8988T (cell line): ENCODE measurements at places on chromosomes 3 and 15.

DNA sequence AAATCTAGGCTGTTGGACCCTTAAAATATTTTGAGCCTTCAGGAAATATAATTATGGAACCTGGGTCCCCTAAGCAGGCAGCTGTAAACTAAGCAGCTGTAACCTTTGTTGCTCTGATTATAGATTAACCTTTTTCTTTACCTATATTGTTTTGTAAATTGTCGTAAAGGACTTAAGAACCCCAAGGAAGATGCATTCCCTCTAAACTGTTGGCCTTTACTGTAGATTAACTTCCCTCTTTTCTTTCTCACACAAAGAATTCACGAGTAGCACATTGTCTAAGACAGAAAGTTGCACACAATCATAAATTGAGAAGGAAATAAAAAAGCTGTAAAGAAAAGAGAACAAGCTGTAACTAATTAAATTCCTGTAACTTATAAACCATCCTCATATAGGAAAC is 877.3 kb downstream of the ROBO2 start:
- no peak for DNase-seq

DNA sequence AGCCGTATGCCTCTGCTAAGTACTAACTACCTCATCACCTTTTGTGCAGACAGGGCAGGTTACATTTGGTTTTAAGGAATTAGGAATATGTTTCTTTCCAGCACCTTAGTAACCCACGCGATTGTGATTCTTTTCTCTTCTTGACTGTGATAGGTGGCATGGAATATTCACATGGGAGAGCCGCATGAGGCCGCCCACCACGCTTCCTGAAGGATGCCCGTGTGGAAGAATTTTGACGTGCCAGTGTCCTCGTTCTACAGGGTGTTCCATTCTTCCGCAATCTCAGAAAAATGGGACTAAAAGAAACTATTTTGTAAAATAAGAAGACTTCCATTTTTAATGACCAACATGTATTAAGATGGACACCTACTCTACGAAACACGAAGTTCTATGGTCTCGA is 16.3 kb downstream of the B3GNT5 start:
- DNase-seq = no peak

GRCh38 chr3:129530251-129530791 is 1.9 kb downstream of the RHO start:
- no peak for DNase-seq

- no peak for DNase-seq
Measured at GRCh38 chr3:23888617-23889228, 28.1 kb downstream of the NKIRAS1 start.

DNA sequence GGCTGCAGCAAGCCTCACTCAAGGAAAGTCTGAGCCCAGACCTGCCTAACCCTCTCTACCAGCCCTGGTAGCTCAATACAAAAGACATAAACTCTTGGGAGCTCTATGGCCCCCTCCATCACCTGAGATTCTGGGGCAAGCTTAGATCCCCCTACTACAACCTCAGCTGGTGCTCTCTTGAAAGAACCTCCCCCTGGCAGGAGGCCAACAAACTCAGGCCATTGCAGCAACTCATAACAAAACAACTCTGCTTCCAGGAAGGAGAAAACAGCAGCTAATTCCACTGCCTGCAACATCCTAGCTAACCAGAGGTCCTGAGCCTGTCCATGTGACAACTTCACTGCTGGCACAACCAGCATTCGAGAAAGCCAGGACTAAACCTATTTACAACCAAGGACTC is 169.2 kb downstream of the ROBO1 start:
- no peak for DNase-seq

- DNase-seq = no peak
Measured at GRCh38 chr3:47013231-47013630, 33.8 kb downstream of the NBEAL2 start.

- DNase-seq = no peak
Measured at GRCh38 chr3:58899953-58900298, 149.9 kb downstream of the CFAP20DC start.

DNA sequence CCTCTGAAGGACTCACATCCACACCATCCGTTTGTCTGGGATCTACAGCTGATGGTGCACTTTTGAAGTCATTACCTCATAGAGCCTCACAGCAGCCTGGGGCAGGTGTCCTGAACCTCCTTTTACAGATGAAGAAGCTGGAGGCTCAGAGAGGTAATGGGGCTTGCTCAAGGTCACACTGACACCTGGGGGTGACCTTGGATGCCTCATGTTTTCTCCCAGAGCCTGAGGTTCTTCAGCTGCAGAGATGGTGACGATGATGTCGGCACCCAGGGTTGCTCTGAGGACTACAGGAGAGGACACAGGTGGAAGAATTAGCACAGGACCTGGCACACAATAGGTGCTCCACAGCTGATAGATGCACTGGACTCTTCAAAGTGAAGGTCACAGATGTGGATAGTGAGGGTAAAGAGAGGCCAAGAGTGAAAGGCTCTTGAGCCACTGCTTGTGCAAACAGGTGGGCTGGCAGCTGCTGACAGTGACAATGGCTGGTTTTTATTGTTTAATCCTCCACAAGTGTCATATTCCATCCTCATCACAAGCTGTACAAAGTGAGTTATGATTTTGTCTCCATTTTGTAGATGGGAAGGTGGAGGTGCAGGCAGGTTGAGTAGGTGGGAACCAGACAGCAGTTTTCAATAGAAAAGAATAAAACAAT is 17.4 kb upstream of the ATP2B2 start:
- no peak for DNase-seq

- no peak for DNase-seq
Measured at GRCh38 chr3:7709376-7710082, 792.1 kb upstream of the LMCD1 start.

DNA sequence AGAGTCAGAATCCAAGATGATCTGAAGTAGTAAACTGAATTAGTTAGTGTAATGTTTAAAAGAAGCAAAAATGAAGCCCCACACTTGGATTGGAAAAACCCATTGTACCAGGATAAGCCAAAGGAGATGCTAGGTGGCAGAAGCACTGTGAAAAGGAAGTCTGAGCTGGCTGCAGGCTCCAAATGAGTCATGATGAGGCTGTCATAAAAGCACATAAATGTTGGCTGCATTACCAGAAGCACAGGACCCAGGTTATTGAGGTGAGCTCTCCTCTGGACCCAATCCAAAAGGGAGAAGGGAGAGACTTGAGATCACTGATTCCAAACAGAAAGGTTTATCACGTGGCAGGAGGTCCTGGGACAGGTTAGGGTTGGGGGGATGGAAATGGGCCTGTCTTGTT is 3.2 kb upstream of the ACAN start:
- DNase-seq = no peak

DNA sequence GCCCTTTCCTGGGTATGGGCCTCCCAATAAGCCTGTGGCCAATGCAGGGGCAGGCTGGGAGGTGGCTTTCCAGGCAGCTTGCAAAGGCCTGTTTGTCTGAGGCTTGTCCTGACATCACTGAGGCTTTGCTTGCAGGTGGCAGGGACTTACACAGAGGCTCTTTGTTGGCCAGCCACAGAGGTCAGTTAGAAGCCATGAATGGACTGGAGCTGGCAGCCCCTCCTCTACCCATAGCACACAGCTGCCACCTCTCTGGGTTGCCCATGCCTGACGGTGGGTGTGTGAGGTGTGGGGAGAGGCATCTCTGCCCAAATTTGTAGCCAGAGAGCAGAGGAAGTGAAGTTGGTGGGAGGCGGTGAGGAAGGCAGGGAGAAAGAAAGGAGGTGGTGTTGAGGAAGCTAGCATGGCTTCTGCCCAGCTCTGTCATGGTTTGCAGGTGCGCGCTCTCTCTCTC is 17.1 kb downstream of the LIMD1 start:
- DNase-seq = no peak

DNA sequence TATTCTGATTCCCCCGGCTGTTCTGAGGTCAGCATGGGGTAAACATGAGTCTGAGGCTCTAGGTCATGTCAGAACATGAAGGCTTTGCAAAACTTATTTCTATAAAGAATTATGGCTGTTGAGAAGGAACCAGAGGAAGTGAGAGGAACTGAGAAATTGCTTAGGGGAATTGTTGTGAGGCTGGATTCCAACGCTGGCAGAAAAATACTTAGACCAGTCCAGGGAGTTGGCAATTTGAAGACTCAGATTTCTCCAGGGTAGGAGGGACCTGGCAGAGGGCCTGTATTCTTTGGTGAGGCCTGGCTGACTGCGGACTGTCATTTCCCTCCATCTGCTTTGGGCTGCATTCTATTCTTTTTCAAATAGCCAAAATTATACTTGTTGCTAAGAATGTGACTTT is 155.5 kb downstream of the PLD1 start:
- no peak for DNase-seq

GRCh38 chr3:67617518-67617917 is 36.9 kb downstream of the SUCLG2 start:
- no peak for DNase-seq

GRCh38 chr15:56648311-56648710 is 85.0 kb downstream of the ZNF280D start:
- no peak for DNase-seq

DNA sequence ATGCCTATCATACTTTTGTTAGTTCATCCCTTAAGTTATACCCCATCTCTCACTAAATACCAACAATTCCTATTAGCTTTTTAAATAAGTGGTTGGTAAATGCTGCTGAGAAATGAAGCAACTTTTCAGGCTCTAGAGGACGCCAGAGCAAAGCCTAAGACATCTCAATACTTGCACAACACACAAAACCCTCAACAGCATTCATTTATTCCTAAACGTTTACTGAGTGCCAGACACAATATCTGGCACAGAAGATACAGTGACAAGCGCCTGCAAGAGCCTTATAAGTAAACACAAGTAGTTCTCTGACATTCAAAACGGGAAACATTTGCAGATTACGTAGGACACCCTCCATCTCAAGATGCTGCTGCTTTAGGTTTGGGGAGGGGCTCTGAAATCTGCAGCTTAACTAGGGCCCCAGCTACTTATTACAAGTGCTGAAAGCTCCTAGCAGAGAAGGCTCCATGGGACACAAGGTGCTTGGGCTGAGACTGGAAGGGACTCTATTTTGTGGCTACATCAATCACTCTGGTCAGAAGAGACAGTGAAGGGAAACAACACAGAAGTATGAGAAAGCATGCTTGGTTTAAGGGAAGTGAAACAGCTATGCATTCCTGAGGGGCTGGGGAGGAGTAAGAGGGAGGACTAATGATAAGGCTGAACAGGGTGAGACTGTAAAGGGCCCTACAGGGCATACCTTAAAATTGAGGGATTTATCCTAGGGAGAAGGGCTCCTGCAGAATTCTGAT is 311.3 kb downstream of the PLCL2 start:
- DNase-seq = no peak

DNA sequence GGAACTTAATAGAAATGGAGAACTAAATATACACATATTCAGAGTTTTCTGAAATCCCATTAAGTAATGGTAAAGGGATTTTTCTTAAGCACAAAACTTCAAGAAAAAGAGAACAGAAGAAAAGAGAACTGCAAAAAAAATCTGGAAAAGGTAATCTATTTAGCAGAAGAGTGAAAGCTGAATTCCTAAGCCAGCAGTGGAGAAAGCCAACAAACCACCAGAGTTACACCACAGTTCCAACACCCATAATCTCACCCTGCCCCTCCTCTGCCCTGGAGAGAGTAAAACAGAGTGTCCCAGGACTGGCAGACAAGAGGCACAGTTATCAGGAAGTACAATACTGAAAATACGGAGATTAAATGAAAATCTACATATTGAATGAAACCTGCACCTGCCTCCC is 29.4 kb downstream of the TP53BP1 start:
- DNase-seq = no peak

GRCh38 chr15:72844067-72844466 is 60.5 kb upstream of the ADPGK start:
- no peak for DNase-seq

DNA sequence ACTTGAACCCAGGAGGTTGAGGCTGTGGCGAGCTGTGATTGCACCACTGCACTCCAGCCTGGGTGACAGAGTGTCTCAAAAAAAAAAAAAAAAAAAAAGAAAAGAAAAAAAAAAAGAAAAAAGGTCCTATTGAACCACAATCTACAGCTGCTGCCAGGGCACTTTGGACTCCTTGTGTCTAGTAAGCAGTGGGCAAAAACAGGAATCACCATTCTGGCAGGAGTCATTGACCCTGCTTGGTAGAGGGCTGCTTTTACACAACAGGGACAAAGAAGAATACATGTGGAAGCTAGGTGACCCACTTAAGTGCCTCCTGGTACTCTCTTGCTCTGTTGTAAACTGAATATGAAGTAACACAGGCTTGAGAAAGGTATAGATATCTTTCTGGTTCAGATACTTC is 14.6 kb upstream of the PCCB start:
- DNase-seq = no peak

DNA sequence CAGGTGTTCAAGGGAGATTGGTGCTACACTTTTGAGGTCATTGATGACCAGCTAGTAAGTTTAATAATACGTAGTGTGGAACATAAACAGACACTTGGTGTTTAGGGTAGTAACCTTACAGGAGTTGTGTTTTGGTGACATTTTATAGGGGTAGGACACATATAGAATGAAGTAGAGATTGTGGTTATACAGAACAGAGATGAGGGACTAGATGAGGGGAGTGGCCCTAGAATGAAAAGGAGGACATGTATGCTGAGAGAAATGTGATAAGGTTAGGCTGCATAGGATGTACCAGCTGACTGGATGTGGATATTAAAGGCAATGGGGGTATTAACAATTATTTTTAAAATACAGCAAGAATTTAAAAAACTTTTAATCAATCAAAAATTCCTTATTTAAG is 8.0 kb downstream of the MBNL1 start:
- DNase-seq = no peak

- no peak for DNase-seq
Measured at GRCh38 chr3:122167630-122168029, 15.8 kb upstream of the CASR start.

- DNase-seq = no peak
Measured at GRCh38 chr15:76440441-76440840, 103.9 kb downstream of the ISL2 start.

DNA sequence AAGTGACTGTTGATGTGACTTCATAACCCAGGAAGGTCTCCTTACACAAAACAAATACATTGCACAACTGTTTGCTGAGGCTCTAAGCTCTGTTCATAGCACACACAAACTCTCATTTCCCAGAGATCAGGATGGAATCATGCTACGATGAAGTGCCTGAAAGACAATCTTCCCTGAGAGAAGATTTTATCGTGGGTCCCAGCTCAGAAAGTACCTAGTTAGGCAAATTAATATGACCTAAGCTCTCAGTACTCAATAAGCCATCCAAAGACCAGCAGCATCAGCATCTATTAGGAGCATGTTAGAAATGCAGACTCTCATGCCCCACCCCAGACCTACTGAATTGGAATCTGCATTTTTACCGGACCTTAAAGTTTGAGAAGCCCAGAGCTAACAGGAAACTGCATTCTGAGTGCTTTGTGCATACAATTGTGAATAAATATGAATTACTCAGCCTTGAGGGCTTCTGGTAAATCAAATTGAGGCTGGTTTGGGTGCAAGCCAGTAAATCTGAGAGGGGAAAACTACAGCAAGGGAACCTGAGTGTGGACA is 161.5 kb upstream of the C2CD4B start:
- DNase-seq = no peak
